ENCODE measurements at places on chromosomes 3 and 15.

DNA sequence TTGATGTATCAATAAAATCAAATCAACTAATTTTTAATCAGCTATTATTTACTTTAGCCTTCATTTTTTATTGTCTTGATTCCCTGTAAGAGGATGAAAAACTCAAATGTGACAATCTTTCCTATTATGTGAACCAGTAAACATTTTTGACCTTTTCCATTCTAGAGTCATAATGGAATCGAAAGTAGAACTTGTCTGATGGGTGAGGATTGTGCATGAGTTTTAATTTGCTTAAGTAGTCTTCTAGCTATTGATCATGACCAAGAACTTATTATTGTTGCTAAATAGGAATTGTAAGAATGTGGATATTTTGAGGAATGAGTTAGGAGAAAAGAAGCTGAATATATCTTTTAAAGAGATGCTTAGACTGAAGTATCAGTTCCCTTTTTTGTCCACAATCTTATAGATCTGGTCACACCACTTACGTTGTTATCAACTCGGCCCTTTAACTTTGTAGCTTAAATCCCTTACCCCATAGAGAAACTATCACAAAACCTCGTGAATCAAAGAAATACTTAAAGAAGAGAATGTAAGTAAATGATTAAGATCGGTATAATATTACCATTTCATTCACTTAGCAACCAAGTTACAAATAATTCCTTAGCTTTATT is 147.3 kb downstream of the TP63 start:
- no peak for DNase-seq

- DNase-seq: no peak
These were observed 417.6 kb upstream of the CDIN1 start for GRCh38 chr15:36161771-36162212.

DNA sequence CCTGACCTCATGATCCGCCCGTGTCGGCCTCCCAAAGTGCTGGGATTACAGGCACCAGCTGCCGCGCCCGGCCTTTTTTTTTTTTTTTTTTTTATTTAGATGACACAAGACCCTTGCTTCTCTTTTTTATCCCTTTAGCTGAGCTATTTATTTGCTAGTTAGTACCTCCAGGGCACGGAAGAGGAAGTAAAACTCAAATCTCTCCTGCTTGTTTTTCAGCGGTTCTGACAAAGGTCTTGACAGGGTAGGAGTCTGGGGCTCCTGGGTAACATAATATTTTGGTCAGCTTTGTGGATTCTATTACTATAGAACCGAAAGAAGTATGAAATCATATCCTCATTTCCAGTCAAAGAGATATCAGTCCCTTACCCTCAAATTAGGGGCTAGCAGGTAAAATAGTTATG is 44.0 kb upstream of the ETV5 start:
- DNase-seq: no peak

GRCh38 chr15:38699633-38700230 is 135.1 kb upstream of the RASGRP1 start:
- DNase-seq: peak; percentile 46

GRCh38 chr15:48120745-48121144 is at the start of gene SLC24A5:
TSS of gene SLC24A5 (plus strand) at chr15:48120990. CDS start at chr15:48121045, 55 bp downstream.
- no peak for DNase-seq

DNA sequence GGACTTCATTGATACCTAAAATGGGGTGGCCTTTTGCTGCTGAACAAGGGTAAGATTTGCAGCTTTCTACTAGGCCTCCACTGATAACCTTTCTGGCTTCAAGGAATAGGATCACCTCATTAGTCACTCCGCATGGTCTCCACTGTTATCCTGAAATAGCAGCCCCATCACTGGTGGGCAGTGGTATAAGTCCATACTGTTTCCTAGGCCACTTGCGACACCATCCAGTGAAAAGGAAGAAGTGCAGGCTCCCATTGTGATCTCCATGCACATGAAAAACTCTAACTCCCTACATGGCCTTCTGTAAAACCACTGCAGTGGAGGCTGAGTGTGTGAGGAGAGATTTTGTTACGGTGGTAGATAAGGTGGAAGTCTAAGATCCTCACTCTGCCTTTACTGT is 1455.9 kb downstream of the SI start:
- no peak for DNase-seq

DNA sequence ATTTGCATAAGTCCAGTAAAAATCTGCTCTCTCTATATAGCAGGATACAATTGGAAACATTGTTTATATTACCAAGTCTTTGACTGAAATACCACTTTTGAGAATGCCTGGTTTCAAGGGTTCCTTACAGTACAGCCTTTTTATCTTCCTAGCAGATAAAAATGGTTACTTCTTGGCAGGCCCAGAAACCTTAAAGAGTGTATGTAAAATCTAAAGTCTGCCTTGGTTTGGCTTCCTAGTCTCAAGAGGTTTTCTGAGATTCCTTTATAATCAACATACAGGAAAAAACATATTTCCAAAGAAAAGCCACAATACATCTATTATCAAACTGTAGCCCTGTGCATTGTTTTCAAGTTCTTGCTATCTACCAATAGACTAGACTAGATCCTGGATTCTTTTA is 84.6 kb downstream of the PLSCR2 start:
- no peak for DNase-seq

GRCh38 chr15:66877477-66878271 is 175.6 kb downstream of the SMAD6 start:
- DNase-seq: no peak

- DNase-seq: no peak
These were observed 374.3 kb downstream of the TIGIT start for GRCh38 chr3:114668099-114668498.

Measured in activated naive CD4-positive, alpha-beta T cell (primary cell).